Osteoblast (primary cell): ENCODE measurements at places on chromosomes 5 and 9. TPM values are rescaled to one million over a fixed set of nuclear protein-coding genes. Genes with fewer than 3 reads are reported as not detected.

GRCh38 chr5:113122053-113122452 is 145.5 kb downstream of the DCP2 start:
- peaks cover 26% of the 10 kb centered on the region for H3K4me1 ChIP-seq
- peak overlapping the region; percentile 87 for H3K27ac ChIP-seq
- no peak overlapping the region for H3K4me3 ChIP-seq
- peak; percentile 29 for DNase-seq
- no peaks in the 10 kb centered on the region for H3K27me3 ChIP-seq

DNA sequence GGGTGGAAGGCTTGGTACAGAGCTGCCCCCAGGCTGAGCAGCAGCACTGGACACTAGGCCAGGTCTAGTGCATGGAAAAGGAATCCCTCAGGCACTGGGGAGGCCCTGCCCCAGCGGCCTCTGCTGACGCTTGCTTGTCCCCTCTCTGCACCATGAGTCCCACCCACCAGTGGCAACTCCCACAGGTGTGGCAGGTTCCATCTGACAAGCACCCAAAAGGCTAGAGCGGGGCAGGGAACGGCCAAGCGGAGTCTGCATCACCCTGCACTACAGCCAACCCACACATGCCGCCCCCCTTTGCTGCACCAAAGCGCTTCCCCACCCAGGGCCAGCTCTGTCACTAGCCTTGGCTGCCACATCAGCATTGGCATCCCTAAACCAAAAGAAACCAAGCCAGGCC is 115.2 kb upstream of the SARDH start:
- no peak overlapping the region for H3K4me3 ChIP-seq
- H3K27me3 ChIP-seq = no peaks in the 10 kb centered on the region
- DNase-seq = no peak
- no peaks in the 10 kb centered on the region for H3K36me3 ChIP-seq
- peaks cover 6% of the 10 kb centered on the region for H3K4me1 ChIP-seq
- H3K27ac ChIP-seq = no peak overlapping the region

The PCDHB10 gene
- total RNA-seq = 2.2 and 2.7 TPM in 2 replicates

- DNase-seq = no peak
- peaks cover 16% of the 10 kb centered on the region for H3K4me1 ChIP-seq
Observed at GRCh38 chr9:121350993-121351561, 19.0 kb downstream of the STOM start.

- no peak overlapping the region for H3K27ac ChIP-seq
- no peak for DNase-seq
- no peaks in the 10 kb centered on the region for H3K27me3 ChIP-seq
- no peak overlapping the region for H3K4me3 ChIP-seq
- no peaks in the 10 kb centered on the region for H3K36me3 ChIP-seq
Observed at GRCh38 chr9:126371007-126371870, 44.6 kb downstream of the MVB12B start.

DNA sequence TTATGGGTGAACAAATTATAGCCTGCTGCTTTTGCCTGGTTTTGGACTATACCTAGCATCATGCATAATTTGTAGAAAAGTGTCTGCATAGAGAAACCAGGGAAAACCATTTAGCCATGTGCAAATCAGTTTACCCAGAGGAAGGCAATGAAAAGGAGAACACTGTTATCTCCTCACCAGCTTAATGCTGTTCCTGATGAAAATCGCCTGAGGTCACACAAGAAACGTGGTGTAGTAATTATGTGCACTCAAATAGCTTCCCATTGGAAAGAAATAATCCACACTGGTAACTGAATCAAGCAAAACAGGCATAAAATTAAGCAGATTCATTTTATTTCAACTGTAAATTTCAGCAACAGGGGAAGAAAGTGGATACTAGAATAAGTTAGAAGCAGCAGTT is 51.7 kb upstream of the FAM240B start:
- no peaks in the 10 kb centered on the region for H3K36me3 ChIP-seq
- H3K27me3 ChIP-seq = no peaks in the 10 kb centered on the region
- no peak overlapping the region for H3K27ac ChIP-seq
- no peak for DNase-seq
- no peak overlapping the region for H3K4me3 ChIP-seq

The TEX48 gene
- not detected in 2 replicates for total RNA-seq

GRCh38 chr9:127154003-127154389 is 31.6 kb upstream of the ANGPTL2 start:
- H3K36me3 ChIP-seq = no peaks in the 10 kb centered on the region
- peaks cover 19% of the 10 kb centered on the region for H3K4me1 ChIP-seq
- H3K4me3 ChIP-seq = peak overlapping the region; percentile 57
- H3K27me3 ChIP-seq = peaks cover 2% of the 10 kb centered on the region

DNA sequence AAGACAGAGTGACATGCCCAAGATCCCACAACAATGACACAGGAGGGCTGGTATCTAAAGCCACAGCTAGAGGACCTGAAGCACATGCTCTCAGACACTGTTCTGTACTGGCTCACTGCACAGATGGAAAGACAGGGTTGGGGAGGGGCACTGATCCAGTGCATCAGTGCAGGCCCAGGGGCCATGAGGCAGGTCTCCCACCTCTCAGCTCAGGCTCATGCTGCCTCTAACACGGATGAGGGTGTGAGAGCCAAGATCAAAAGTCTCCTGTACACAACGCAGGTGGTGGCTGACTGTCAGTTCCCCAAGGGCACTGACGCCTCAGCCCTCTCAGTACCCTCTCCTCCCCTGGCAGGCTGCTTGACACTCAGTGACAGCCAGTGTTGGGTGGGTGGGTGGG is 10.9 kb downstream of the RAPGEF1 start:
- DNase-seq = no peak
- H3K36me3 ChIP-seq = no peaks in the 10 kb centered on the region
- peaks cover 51% of the 10 kb centered on the region for H3K4me1 ChIP-seq
- no peak overlapping the region for H3K27ac ChIP-seq
- no peak overlapping the region for H3K4me3 ChIP-seq

DNA sequence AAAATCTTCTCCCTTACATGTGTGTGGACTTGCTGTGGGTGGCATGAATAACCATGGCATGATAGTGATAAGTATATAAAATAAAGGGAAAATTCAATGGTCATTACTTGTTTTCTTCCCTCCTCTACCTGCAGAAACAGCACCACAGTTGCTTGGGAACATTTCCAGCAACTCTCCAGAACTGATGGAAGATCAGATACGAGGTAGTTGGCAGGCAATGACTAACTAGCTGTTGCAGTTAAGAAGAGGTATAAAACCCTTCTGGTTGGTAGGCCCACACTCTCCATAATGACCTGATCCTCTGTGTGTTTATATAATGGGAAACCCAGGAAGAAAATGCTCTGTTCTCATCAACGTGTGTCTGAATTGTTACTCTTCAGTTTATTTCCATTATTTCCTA is 185.9 kb downstream of the SYK start:
- DNase-seq = no peak
- peaks cover 13% of the 10 kb centered on the region for H3K4me1 ChIP-seq
- no peak overlapping the region for H3K4me3 ChIP-seq
- no peak overlapping the region for H3K27ac ChIP-seq
- H3K36me3 ChIP-seq = no peaks in the 10 kb centered on the region

The CWC27 gene
- total RNA-seq = 12.4 and 13.4 TPM in 2 replicates

DNA sequence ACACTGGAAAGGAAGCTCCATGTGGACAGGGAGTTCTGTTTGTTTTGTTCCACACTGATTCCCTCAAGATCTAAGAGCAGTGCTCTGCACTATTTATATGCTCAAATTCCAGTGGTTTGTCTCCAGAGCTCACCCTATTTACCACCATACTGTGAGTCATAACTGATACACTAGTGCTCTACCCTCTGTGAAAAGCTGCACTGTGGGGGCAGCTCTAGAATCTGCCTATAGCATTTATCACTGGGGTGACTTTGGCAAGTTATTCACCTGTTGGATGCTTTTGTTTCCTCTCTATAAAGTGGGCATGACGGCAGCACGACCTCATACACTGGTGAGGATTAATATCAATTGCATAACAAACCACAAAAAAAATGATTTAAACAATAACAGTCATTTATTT is 307.8 kb downstream of the NR2F1-AS1 start:
- H3K36me3 ChIP-seq = no peaks in the 10 kb centered on the region
- H3K4me1 ChIP-seq = peaks cover 5% of the 10 kb centered on the region
- H3K27ac ChIP-seq = no peak overlapping the region
- H3K27me3 ChIP-seq = no peaks in the 10 kb centered on the region
- peak; percentile 71 for DNase-seq

- H3K4me3 ChIP-seq = no peak overlapping the region
- no peaks in the 10 kb centered on the region for H3K27me3 ChIP-seq
- H3K36me3 ChIP-seq = no peaks in the 10 kb centered on the region
- DNase-seq = peak; percentile 49
- peak overlapping the region; percentile 73 for H3K27ac ChIP-seq
- peaks cover 40% of the 10 kb centered on the region for H3K4me1 ChIP-seq
Observed at GRCh38 chr9:16521868-16522411, 348.5 kb downstream of the BNC2 start.

DNA sequence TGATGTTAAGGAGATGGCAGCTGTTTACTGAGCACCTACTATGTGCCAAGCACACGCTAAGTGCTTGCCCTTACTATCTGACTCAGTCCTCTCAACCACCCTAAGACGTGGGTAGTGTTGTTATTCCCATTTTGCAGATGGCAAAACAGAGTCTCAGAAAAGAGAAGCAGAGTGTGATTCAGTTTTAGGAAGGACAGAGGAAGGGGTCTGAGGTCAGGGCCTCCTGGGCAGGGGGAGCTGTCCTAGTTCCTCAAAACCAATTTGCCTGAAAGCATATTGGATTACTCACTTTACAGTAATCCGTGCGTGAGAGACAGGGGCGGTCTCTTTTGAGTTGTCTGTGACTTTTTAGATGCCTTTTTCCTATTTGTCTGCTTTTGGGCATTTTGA is 23.2 kb downstream of the DNM1 start:
- no peaks in the 10 kb centered on the region for H3K36me3 ChIP-seq
- no peak overlapping the region for H3K27ac ChIP-seq
- no peaks in the 10 kb centered on the region for H3K27me3 ChIP-seq
- no peak for DNase-seq
- no peaks in the 10 kb centered on the region for H3K4me1 ChIP-seq

GRCh38 chr9:95504053-95504963 is 12.5 kb downstream of the PTCH1 start:
- no peaks in the 10 kb centered on the region for H3K36me3 ChIP-seq
- peak; percentile 84 for DNase-seq
- H3K4me1 ChIP-seq = peaks cover 19% of the 10 kb centered on the region
- no peaks in the 10 kb centered on the region for H3K27me3 ChIP-seq
- no peak overlapping the region for H3K4me3 ChIP-seq

- H3K27me3 ChIP-seq = peaks cover 23% of the 10 kb centered on the region
- no peak overlapping the region for H3K4me3 ChIP-seq
- H3K36me3 ChIP-seq = no peaks in the 10 kb centered on the region
- no peak for DNase-seq
Observed at GRCh38 chr9:34490360-34490759, 31.8 kb downstream of the DNAI1 start.

- H3K4me3 ChIP-seq = no peak overlapping the region
- no peak overlapping the region for H3K27ac ChIP-seq
- H3K36me3 ChIP-seq = no peaks in the 10 kb centered on the region
- no peaks in the 10 kb centered on the region for H3K4me1 ChIP-seq
- no peak for DNase-seq
Observed at GRCh38 chr5:104708027-104708426, 1145.4 kb upstream of the NUDT12 start.

- no peaks in the 10 kb centered on the region for H3K36me3 ChIP-seq
- peaks cover 27% of the 10 kb centered on the region for H3K4me1 ChIP-seq
- H3K4me3 ChIP-seq = no peak overlapping the region
Observed at GRCh38 chr5:33072296-33072695, 361.2 kb downstream of the NPR3 start.

The ZDHHC11B gene
- not detected in 2 replicates for total RNA-seq

- H3K4me3 ChIP-seq = no peak overlapping the region
- H3K27me3 ChIP-seq = no peaks in the 10 kb centered on the region
- H3K4me1 ChIP-seq = no peaks in the 10 kb centered on the region
- no peak overlapping the region for H3K27ac ChIP-seq
- no peaks in the 10 kb centered on the region for H3K36me3 ChIP-seq
- DNase-seq = peak; percentile 5
Observed at GRCh38 chr9:82560457-82560904, 502.5 kb downstream of the RASEF start.

The FOXD4L5 gene
- under 0.01 TPM in 1 of 2 replicates, not detected in the other for total RNA-seq

- no peaks in the 10 kb centered on the region for H3K36me3 ChIP-seq
- H3K27ac ChIP-seq = no peak overlapping the region
- peak overlapping the region; percentile 55 for H3K4me3 ChIP-seq
- peaks cover 27% of the 10 kb centered on the region for H3K27me3 ChIP-seq
- peak; percentile 89 for DNase-seq
Observed at GRCh38 chr5:155728146-155728856, 598.7 kb upstream of the SGCD start.

DNA sequence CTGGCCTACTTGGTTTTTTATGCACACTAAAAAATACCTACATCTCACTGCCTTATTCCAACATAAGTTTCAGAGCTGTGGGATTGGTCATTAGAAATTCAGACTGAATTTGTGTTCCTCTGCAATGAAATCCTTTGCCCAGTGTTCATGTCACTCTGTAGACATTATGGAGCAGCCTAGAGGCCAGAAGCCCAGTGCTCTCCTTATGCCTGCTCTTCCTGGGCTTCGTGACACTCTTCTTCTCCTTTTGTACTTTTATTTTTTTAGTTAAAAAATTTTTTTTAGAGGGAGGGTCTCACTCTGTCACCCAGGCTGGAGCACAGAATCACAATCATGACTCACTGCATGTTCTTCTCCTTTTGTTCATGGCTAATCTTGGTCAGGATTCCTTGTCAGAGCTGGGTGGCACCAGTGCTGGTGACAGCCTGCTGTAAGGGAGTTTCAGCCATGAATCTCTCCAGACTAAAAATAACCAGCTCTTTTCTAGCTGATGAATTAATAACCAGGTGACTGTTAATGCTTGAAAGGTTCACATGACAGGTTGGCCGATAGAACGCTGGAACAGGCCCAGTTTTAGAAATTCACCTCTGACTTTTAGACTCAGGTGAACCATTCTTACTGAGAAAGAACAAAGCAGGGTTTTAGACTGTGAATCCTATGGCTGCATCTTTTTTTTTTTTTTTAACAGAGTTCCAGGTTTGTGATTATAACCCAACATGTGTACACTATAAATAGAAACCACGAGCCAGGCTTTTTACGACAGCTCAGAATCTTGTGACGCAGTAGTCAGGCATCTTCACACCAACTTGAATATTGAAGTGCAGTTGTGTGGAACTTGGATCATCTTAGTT is 34.1 kb upstream of the C5orf47 start:
- peaks cover 24% of the 10 kb centered on the region for H3K4me1 ChIP-seq
- DNase-seq = no peak
- peaks cover 23% of the 10 kb centered on the region for H3K36me3 ChIP-seq
- H3K4me3 ChIP-seq = no peak overlapping the region
- H3K27me3 ChIP-seq = no peaks in the 10 kb centered on the region
- H3K27ac ChIP-seq = peak overlapping the region; percentile 92

DNA sequence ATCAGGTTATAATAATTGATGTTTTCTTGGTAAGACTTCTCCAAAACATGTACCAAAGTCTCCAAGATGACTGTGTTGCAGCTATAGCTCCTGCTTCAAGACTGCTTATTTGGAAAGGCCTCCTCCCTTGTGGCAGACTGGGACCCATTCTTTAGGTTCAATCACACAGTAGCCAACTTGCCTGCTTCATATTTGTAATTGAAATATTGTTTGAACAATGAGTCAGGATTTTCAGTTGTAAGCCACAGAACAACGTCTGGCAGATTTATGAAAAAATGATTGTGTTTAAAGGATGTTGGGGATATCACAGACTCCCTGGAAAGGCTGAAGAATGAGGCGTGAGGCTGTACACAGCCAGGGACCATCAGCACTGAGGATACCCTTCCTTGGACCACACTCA is 458.9 kb downstream of the MED10 start:
- DNase-seq = no peak
- H3K27ac ChIP-seq = no peak overlapping the region
- no peak overlapping the region for H3K4me3 ChIP-seq
- H3K36me3 ChIP-seq = no peaks in the 10 kb centered on the region
- H3K27me3 ChIP-seq = no peaks in the 10 kb centered on the region
- no peaks in the 10 kb centered on the region for H3K4me1 ChIP-seq

- H3K27ac ChIP-seq = no peak overlapping the region
- no peak for DNase-seq
- H3K4me1 ChIP-seq = peaks cover 37% of the 10 kb centered on the region
- H3K36me3 ChIP-seq = no peaks in the 10 kb centered on the region
- H3K4me3 ChIP-seq = no peak overlapping the region
Observed at GRCh38 chr5:126126574-126126973, 296.6 kb upstream of the GRAMD2B start.
